ENCODE measurements at places on chromosomes 6 and 20. TPM values are rescaled to one million over a fixed set of nuclear protein-coding genes. Genes with fewer than 3 reads are reported as not detected.

ABHD12 gene
- total RNA-seq = 62.9 TPM

SLC17A5 gene
- total RNA-seq = 25.4 TPM

GTSF1L gene
- total RNA-seq = not detected

RPN2 gene
- total RNA-seq = 173 TPM

OR12D3 gene
- total RNA-seq = not detected

HLA-DPB1 gene
- total RNA-seq = 41.1 TPM

TPBG gene
- total RNA-seq = 51.3 TPM

VIP gene
- not detected for total RNA-seq

PHACTR1 gene
- 4.1 TPM for total RNA-seq

RWDD2A gene
- total RNA-seq = 4.7 TPM

SPATS1 gene
- not detected for total RNA-seq

C20orf202 gene
- 0.13 TPM for total RNA-seq

KCNQ5 gene
- total RNA-seq = 2.9 TPM

MYO6 gene
- total RNA-seq = 20.0 TPM

EPHA7 gene
- total RNA-seq = 1.1 TPM

VSX1 gene
- not detected for total RNA-seq

SYTL3 gene
- 3.6 TPM for total RNA-seq

TINAG gene
- 0.16 TPM for total RNA-seq

C20orf141 gene
- 0.76 TPM for total RNA-seq

CYB5R4 gene
- 5.4 TPM for total RNA-seq

ZNF165 gene
- total RNA-seq = 1.1 TPM

MMP24 gene
- 63.9 TPM for total RNA-seq

TFAP2C gene
- 1.5 TPM for total RNA-seq

TEAD3 gene
- 32.2 TPM for total RNA-seq

CSE1L gene
- 133 TPM for total RNA-seq

DNAH8 gene
- under 0.01 TPM for total RNA-seq

TMEM170B gene
- total RNA-seq = 0.65 TPM

CCN6 gene
- total RNA-seq = not detected

INSM1 gene
- total RNA-seq = not detected

TP53TG5 gene
- total RNA-seq = not detected

RFX6 gene
- not detected for total RNA-seq

METTL24 gene
- 6.6 TPM for total RNA-seq

IMPG1 gene
- total RNA-seq = not detected

ESR1 gene
- not detected for total RNA-seq

OR2B6 gene
- total RNA-seq = not detected

MUC21 gene
- not detected for total RNA-seq
